ENCODE measurements at places on chromosomes 2 and 18.

DNA sequence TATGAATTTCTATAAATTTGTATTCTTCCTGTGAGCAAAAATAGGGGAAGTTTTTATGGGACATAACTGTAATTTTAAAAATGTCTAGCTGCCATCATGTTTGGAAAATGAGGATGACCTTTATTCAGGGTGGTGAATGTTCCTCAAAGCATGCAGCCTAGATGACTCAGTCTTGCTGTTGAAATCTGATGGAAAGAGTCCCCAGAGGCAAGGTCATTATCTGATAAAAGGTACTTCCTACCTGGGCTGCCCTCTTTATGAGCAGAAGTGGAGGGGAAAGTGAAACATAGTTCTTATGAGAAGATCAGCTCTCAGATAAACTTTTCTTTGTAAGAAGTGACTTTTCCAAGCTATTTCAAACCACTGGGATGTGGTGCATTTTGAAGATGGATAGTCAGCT, 1144.7 kb upstream of the PIK3C3 start:
- DNase-seq: no peak

DNA sequence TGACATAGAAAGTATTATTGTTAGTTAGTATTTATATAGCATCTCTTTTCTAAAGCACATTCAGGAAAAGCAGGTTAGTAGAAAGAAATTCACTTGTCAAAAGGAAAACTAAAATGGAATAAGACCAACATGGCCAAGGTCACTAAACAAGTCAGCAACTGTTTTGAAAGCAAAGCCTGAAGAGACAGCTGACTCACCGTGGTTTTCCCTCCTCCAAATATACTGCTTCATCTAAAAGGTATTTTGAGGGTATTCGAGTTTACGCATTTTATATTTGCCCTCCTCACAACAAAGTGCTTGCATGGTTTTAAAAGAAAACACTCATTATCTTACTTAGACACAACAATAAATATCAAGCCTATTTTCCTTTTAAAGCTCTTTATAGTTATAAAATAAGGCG, 24.0 kb downstream of the ZNF385B start:
- DNase-seq: no peak

DNA sequence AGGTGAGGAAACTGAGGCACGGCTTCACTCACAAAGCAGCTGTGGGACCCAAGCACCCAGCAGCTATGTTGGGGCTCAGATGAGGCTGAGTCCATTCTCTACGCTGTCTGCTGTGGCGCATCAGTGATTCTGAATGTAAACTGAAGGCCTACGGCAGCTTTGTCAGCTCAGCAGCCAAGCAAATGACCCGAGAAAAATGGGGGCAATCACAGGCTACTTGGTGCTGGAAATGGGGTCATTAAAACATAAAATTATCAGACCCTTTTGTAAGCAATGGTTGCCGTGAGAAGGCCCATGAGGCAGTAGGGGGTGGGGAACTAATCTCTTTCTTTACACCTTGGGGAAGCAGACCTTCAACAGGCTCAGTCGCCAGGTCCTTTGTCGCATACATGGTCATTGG, 84.0 kb upstream of the ZCCHC2 start:
- DNase-seq: no peak

DNA sequence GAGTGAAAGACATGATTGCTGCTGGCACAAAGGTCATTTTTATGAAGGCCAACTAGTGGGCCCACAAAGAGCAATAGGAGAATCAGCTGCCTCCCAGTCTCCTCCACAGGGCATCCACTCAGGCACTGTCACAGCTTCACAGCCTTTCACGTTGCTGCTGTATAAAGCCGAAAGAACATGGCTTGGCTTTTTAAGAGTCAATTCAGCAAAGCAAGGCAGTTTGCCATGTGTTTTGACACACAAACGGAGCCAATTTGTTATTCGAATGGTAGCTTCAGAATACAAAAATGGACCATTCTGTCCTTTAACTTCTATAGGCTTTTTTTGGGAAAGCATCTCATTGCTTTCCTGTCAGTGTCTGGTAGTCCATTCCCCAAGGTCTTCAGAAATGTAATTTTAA, 283.4 kb upstream of the PARD3B start:
- no peak for DNase-seq

DNA sequence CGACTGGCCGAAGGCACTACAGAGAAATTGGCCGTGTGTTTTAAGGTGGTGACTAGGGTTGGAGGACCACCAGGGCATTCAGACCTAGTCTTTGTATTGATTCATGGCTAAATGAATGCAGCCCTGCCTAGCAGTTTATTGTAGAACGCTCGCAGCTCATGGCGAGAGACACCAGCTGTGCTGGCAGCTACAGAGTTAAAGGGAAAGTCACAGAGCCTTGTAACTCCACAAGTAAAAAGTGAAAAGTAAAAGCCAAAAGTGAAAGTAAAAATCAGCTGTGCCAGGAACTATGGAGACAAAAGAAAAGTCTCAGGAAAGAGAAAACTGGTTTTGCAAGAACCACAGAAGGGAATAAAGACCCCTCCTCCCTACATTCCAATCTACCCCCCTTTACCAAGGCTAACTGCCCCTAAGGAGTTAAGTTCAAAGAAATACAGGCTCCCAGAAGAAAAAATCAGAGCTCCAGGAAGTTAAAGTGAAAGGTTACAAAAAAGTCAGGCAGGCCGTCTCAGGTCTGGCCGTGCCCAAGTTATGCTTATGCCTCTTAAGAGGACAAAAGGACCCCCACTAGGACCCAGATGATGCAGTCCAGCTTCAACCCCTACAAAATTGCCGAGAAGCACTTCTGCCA, 46.4 kb upstream of the SELENOI start:
- peak; percentile 25 for DNase-seq

DNA sequence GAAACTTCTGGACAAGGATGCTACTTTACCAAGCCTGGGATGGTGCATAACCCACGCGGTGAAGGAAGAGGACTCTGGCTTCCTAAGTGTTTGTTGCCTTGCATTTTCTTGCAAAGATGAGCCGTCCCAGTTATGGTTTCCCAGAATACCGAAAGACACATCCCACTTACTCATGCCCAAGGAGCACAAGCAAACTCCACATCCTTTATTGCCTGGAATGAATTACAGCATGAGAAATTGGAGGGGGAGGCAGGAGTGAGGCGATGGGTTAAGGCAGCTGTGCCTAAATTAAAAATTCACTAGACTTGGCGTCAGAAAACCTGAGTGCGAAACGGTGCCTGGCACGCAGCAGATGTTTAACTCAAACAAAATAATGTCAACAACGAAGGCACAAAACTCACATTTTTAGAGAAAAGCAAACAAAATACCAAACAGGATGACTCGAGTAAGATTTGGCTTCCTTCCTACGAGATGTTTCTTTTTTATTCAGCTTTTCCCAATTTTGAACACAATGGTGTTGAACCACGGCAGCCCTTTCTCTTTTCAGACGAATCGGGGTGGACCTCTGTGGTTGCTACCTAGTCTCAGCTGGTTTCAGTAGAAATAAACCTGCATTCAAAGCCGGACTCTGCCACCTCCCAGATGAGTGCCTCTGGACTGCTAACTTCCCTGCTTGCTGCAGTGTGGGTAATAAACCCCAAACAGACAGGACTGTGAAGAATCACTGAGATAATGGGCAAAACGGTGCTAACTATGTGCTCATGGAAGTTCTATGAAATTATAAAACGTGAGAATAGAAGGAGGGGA, 100.3 kb upstream of the NCK2 start:
- DNase-seq: no peak

DNA sequence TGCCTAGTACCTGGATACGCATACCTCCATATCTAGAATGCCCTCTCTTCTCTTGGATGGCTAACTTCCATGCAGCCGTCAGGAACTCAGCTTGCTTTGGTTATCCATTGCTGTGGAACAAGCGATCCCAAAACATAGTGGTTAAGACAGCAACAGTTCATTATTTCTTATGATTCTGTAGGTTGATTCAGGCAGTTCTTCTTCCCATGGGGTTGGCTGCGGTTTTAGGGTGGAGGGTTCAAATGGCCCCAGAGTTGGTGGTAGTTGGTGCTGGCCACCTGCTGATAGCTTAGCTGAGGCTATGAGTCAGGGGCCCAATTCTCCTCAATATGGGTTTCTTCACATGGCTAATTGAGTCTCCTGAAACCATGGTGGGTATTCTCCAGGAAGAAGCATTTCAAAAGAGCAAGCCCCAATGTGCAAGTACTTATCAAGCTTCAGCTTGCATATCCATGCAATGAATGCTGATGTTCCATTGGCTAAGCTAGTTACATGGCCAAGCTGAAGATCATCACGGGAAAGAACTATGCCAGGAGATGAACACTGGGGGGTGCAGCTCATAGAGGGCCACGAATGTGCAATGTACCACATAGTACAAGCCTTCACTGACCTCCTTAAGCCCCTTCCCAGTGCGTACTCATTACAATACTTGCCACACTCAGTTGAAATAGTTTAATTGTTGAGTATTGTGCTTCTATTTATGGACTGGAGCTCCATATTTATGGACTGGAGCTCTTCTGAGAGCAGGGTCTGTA, 10.0 kb upstream of the RHOB start:
- no peak for DNase-seq

DNA sequence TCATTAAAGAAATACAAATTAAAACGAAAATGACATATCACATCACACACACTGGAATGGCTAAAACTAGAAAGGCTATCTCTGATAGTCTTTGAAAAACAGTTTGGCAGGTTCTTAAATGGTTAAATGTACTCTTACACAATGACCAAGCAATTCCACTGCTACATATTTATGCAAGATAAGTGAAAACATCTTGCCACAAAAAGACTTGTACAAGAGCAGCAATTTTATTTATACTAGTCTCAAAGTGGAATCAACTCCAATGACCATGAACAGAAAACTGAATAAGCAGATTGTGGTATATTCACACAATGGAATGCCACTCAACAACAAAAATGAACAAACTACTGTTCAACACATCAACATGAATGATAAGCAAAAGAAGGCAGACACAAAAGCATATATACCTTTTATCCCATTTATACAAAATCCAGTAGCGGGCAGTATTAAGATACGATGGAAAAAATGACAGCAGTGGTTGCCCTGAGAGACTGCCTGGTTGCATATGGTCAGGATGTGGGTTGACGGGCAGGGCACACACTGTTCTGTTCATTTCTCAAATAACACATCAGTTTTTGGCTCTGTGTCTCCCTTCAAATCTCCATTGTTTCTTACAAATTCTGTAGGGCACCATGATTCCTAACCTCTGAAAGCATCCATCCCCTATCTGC, 25.4 kb downstream of the SP100 start:
- peak; percentile 48 for DNase-seq

DNA sequence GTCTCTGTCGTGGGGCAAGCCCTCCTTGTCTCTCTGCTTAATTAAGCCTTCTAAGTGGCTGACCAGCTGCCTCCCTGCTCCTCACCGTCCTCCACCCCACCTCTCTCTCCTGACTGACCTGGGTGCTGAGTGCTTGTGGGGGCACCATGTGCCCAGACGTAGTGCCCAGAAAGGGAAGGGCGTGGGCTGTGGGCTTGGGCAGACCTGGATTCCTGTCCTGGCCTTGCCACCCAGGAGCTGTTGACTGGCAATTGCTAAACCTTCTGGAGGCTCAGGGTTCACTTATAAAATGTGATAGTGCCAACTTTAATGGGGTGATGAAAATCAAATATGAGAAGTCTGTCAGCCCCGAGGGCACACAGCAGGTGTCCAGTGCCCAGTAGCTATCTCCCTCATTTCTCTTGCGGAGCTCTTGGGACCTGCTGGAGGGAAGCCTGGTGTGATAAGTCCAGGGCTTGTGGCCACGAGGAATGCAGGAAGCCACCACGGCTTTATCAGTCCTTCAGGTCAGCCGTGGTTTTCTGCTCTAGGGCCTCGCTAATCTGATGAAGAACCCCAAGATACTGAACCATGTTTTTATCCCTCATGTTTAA, 22.0 kb upstream of the INHBB start:
- DNase-seq: no peak

DNA sequence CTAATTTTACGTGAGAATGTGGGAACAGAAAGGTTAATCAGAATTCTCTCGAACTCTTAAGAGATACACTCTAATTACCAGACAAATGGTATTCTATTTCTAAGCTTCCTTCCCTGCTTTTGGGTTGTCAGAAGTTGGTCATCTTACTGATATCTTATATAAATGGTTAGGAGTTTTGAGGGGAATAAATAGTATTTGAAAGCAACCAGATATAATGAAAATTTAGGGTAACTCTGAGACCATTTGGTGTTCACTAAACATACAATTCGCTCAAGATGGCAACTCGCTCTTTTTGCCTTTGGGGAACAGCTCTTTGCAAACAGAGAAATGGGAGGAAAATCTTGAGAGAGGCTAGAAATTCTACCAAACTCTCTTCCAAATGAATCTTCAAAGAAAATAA, 250.9 kb downstream of the TCF4 start:
- DNase-seq: no peak

GRCh38 chr2:128310094-128310716, 8.5 kb downstream of the HS6ST1 start:
- no peak for DNase-seq

- DNase-seq: no peak
Observed at GRCh38 chr2:42184346-42184745, 15.2 kb downstream of the EML4 start.

DNA sequence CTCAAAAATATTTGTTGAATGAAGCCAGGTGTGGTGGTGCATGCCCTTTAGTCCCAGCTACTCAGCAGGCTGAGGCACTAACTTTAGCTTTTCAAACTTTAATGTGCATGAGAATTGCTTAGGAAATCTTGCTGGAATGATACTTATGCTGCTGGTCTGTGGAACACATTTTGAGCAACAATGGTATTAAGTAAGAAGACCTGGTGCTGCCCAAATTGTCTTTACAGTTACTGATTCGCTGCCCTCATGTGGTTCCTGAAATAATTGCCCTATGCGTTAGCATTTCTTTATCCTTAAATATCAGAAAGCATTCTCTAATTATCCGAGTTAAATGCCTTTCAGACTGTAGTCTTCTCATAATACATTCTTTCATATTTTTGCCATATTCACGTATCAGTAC, 76.0 kb upstream of the SESTD1 start:
- no peak for DNase-seq

DNA sequence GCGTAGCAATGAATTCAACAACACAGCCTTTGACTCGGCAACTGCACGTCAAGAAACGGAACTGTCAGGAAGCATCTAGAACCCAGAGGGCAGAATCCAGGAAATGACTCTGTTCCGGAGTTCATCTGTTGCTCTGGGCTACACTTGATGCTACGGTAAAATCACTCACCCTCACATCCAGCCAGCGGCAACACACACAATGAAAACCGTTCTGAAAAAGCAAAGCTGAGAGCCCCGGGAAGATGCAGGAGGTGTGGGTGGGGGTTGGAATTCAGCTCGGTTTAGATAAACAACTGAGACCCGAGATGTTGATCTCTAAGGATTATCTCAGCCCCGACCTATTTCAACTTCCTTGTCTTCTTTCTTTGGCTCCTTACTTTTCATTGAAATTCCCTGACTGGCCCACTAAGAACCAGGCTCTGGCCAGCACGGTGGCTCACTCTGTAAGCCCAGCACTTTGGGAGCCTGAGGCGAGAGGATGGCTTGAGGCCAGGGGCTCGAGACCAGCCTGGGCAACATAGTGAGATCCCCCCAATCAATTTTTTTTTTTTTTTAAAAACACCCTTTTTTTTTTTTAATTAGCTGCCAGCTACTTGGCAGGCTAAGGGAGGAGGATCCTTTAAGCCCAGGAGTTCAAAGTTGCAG, 13.3 kb upstream of the RAB17 start:
- peak; percentile 23 for DNase-seq

- DNase-seq: no peak
Observed at GRCh38 chr18:48365965-48366364, 43.2 kb downstream of the ZBTB7C start.

All from stimulated activated naive CD8-positive, alpha-beta T cell treated with anti-CD3 and anti-CD28 coated beads, Interleukin-15, amount 100 ng/mL, for 72 hours (primary cell).